ENCODE measurements at places on chromosomes 1 and 21.

GRCh38 chr1:228935855-228936727 lies 200.8 kb downstream of the RHOU start:
- DNase-seq, result no peak

- DNase-seq, result no peak
Measured at GRCh38 chr21:44750675-44751025, 39.3 kb upstream of the TSPEAR start.

DNA sequence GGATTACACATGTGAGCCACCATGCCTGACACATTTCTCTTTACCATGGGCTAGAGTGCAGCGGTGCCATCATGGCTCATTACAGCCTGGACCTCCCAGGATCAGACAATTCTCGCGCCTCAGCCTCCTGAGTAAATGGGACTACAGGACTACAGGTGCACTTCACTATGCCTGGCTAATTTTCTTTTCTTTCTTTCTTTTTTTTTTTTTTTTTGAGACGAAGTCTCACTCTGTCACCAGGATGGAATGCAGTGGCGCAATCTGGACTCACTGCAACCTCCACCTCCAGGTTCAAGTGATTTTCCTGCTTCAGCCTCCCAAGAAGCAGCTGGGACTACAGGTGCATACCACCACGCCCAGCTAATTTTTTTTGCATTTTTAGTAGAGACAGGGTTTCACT lies 14.8 kb upstream of the KIF1B start:
- no peak for DNase-seq

DNA sequence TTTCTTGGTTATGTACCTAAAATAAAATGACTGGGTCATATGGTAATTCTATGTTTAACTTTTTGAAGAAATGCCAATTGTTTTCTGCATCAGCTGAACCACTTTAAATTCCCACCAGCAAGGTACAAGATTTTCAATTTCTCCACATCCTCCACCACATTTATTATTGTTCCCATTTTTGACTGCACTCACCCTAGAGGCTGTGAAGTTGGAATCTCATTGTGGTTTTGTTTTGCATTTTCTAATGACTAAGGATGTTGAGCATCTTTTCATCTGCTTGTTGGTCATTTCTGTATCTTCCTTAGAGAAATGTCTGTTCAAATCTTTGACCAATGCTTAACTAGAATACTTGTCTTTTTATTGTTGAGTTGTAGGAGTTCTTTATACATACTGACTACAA lies 72.5 kb downstream of the ASTN1 start:
- no peak for DNase-seq

Measured in GM12864 (cell line).